Glutamatergic neuron (in vitro differentiated cells): ENCODE measurements at places on chromosomes 13 and 19.

DNA sequence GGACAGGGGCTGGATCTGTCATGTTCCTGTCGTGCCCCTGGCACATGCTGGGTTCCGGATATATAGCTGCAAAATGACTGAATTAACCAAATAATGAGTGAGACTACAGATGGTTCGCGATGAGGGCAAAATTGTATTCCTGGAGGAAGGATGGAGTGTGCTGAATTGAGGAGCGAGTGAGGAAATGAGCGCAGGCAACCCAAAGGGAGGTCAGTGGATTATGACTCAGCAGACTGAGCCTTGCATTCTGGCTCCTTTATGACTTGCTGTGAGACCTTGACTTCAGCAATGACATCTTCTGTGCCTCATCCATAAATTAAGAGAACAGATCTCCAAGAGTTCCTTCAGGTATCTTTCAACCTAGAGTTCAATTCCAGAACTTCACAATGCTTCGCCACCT, 115.0 kb upstream of the CLDN10 start:
- H3K36me3 ChIP-seq: no peaks in the 10 kb centered on the region
- H3K27me3 ChIP-seq: no peaks in the 10 kb centered on the region
- no peak overlapping the region for H3K27ac ChIP-seq
- no peaks in the 10 kb centered on the region for H3K4me1 ChIP-seq
- DNase-seq: no peak
- no peak overlapping the region for H3K4me3 ChIP-seq

DNA sequence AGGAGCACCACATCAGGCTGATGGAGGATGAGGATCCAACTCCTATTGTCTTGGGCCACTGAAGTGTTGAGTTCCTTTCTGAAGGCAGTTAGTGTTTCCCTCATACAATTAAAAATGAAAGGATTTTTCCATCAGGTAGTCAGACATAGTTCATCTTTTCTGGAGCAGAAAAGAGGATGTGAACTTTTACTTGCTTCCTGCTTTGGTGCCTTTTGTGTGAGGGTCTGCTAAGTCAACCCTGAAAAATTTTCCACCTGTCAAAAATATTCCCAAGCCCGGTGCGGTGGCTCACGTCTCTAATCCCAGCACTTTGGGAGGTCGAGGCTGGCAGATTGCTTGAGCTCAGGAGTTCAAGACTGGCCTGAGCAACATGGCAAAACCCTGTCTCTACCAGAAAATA, 43.9 kb downstream of the RGCC start:
- H3K27me3 ChIP-seq: no peaks in the 10 kb centered on the region
- no peak overlapping the region for H3K27ac ChIP-seq
- H3K4me3 ChIP-seq: no peak overlapping the region
- DNase-seq: no peak

GRCh38 chr13:26486550-26486949, 70.9 kb upstream of the WASF3 start:
- no peak for DNase-seq
- peaks cover 11% of the 10 kb centered on the region for H3K4me1 ChIP-seq
- H3K36me3 ChIP-seq: peaks cover 9% of the 10 kb centered on the region
- H3K27me3 ChIP-seq: peaks cover 5% of the 10 kb centered on the region
- no peak overlapping the region for H3K4me3 ChIP-seq

DNA sequence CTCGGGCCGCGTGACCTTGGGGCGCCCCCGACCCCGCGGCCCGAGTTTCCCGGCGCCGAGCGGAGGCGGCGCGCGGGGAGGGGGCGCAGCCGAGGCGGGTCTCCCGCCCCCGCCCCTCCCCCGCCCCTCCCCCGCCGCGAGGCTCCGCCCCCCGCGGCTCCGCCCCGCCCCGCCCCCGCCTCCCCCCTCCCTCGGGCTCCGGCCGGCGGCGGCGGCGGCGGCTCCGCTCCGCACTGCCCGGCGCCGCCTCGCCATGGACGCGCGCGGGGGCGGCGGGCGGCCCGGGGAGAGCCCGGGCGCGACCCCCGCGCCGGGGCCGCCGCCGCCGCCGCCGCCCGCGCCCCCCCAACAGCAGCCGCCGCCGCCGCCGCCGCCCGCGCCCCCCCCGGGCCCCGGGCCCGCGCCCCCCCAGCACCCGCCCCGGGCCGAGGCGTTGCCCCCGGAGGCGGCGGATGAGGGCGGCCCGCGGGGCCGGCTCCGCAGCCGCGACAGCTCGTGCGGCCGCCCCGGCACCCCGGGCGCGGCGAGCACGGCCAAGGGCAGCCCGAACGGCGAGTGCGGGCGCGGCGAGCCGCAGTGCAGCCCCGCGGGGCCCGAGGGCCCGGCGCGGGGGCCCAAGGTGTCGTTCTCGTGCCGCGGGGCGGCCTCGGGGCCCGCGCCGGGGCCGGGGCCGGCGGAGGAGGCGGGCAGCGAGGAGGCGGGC, at the start of gene HCN2:
Gene HCN2, plus strand, starts transcription at position 189 of the 703 bp plus-strand sequence. Its CDS starts 65 bp downstream, at position 254.
- H3K4me3 ChIP-seq: peak within 1 kb of the TSS; percentile 55
- no peak within 1 kb of the TSS for H3K27ac ChIP-seq
- DNase-seq: no peak
- peaks cover 4% of the 10 kb centered on the region for H3K4me1 ChIP-seq

- H3K4me3 ChIP-seq: peak overlapping the region; percentile 52
Measured at GRCh38 chr19:15290166-15290565, 42.2 kb downstream of the BRD4 start.
